ENCODE measurements at places on chromosomes 6 and 20.

DNA sequence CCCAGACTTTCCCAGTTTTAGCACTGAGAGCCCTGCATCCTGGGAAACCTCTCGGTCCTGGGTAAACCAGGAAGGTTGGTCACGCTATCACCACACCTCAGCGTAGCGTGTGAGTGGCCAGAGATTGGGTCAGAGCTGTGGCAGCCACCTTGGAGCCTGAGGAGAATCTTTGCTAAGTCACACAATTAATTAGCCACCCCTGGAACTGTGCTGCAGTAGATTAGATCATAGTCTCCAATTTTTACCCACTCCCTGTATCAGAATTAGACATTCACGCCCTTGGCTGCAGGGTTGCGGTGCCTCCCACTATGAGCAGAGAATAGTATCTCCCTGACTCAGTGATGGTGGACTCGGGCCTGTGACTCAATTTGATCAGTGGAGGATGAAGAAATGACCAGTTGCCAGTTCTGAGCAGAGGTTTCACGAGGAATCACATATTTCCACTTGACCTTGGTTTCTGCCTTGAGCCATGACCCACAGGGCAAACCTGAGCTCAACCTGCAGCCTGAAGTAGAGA lies 6.0 kb upstream of the PTGIS start:
- DNase-seq, result peak; percentile 17

- no peak for DNase-seq
These were observed 3.1 kb downstream of the ZCCHC3 start for GRCh38 chr20:300345-300990.

DNA sequence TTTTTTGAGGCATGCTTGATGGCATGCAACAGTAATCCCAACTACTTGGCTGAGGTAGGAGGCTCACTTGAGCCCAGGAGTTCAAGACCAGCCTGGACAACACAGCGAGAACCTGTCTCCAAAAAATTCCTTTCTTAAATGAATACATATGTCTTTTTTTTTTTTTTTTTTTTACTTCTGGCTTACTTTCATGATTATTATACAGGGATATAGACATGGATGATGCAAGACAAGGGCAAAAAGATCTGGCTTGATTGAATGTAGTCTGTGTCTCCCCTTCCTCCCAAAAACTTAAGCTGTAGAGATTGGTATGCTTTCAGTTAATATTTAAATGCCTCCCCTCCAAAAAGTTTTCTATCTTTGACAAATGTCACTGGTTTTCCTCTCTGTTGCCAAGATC lies 7.6 kb downstream of the SNX3 start:
- peak; percentile 64 for DNase-seq

- no peak for DNase-seq
These were observed 497.1 kb upstream of the GJE1 start for GRCh38 chr6:141635621-141636020.

DNA sequence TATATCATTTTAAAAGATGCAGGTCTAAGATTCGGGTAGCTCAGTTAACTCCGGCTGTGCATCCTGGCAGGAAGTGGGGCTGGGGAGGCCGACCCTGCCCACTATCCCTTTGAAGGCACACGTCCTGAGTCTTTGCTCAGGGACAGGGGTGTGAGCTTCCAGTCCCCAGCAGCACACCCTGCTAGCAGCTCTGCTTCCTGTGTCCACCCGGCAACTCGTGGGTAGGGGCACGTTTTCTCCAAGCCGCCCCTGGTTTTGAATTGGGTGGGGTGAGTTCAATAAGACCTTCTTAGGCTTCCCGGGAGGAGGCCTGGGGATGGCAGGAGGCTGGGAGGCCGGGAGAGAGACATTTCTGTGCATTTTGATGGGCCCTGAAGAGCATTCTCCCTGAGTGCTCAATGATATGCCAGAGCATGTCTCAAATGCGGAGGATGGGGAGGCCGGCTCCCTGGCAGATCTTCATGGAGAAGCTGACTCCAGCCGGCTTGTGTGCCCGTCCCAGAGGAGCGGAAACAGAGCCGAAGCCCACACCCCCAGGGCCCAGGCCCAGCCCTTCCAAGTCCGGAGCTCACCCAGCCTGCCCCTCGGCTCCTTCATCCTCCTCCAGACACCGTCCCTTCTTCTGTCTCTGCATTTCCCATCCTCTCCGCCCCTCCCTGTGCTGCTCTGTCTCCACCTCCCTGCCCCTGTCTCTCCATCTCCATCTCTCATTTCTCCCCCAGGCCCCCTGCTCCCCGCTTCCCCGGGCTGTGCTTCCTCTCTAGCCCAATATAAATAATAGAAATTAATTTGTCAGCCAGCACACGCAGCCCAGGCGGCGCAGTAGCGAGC lies 36.3 kb upstream of the ZFAND3 start:
- DNase-seq, result peak; percentile 59

DNA sequence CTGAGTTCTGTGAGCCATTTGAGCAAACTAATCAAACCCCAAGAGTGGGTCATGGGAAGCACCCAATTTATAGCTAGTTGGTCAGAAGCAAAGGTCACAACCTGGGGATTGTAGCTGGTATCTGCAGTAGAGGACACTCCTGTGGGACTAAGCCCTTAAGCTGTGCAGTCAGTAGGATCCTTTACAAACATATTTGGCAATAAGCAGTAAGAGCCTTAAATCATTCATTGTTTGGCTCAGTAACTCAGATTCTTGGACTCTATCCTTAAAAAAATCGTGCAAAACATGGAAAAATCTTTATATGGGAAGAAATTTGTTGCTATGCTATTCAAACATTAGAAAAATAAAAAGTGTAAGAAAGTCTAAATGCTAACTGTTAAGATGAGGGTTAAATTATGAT lies 29.9 kb downstream of the FRK start:
- peak; percentile 7 for DNase-seq

DNA sequence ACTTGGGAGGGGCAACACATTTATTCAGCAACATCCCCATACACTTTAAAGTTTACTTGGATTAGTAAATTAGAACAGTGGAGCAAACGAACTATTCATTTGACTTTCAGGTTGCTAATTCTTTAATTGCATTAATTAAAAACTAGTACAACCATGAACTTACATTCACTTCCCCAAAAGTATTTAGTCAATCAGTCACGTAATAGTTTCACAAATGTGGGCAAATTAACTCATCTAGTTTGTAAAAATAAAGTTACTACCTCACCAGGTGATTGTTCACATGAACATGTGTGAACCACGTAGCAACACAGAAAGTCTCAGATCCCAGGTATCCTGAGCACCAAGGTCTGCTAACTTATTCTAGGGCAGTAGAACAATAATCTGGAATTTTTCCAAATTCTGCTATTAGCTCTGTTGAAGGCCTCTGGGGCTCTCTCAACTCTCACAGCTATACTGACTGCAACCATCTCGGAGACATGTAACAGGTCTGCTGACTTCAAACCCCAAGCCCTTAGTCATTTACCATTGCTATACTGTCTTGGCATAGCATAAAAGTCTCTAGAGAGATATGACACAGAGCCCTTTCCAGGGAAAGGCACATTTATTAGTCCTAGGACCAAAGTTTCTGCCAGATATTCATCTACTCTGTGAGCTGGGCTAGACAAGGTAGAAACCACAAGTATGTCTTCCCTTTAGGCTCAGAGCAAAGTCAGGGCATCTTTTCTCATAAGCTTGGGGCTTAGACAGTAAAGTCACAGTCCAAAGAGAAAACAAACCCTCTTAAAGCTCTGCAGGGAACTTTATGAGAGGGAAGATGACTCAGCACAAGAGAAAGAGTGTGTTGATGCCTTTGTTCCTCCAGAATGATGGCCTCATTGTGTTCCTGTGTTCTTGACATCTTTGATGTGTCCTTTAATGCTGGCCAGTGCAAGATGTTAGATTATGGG lies 50.9 kb upstream of the CCDC28A start:
- peak; percentile 90 for DNase-seq

DNA sequence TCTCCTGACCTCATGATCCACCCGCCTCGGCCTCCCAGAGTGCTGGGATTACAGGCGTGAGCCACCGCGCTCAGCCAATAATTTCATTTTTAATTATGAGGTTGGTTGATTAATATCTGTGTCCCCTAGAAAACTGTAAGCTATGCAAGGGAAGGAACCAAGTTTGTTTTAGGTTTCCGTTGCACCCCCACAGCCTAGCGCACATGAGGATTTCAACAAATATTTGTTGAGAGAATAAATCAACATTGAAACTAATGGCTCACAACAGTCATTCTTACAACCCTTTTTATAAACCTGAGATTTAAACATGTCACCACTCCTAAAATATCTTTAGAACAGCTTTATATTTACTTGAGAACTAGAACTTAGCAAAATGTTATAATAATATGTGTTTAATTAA lies 114.0 kb upstream of the CARMIL1 start:
- DNase-seq, result no peak

GRCh38 chr6:4774296-4774695 lies 1.9 kb upstream of the CDYL start:
- no peak for DNase-seq

DNA sequence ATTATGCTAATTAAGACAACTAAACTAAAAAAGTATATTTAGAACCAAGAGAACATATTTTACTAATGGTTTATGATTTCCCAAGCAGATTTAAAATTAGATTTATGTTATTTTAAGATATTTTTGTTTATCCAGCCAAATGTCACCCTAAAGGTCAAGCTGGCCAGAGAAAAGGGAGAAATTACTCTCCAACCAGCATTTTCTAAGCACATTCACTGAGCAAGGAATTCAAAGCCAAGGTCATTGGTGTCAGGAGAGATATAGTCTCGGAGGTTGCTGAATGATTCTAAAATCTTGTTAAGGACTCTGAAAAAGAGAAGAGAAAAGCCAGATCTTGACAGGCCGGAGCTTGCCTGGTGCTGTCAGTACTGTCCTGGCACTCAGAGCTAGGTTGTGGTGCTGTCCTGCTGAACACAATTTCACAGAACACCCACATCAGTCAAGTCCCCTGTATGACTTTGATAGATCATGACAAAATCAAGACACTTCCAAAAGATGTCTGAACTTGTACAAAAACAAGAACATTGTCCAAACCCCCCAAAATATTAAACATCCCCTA lies 222.3 kb upstream of the SMLR1 start:
- no peak for DNase-seq

GRCh38 chr6:146472918-146473317 lies 70.7 kb upstream of the RAB32 start:
- DNase-seq, result no peak

DNA sequence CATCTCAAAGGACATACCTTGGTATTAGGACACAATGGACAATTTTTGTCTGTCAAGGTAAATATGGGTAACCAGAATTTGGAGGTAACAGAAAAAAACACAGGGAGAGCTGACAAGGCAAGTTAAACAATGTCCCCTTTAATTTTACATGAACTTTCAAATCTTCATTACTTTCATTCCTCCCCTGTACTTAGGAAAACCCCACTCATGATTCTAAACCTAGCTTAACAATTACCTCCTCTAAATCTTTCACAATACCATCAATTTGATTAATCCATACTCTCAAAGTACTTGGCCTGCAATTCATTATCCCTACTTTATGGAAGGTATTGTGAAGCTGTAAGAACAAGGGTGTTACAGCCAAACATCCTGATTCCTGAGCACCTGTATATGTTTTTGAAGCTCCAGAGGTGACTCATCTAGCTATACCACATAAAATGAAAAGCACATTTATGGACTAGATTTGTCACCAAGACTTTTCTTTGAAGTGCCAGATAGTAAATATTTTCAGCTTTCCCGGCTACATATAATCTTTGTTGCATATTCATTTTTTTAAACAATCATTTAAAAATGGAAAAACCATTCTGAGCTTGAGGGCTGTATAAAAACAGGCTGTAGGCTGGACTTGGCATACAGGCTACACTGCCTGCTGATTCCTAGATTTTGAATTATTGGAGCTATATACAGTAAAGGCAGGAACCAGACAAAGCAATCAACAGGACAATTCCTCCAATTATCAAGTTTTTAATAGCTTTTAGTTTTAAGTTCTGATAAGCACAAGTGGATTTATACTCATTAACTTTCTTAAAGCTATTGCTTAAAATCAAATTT lies 22.9 kb downstream of the DEK start:
- peak; percentile 37 for DNase-seq

DNA sequence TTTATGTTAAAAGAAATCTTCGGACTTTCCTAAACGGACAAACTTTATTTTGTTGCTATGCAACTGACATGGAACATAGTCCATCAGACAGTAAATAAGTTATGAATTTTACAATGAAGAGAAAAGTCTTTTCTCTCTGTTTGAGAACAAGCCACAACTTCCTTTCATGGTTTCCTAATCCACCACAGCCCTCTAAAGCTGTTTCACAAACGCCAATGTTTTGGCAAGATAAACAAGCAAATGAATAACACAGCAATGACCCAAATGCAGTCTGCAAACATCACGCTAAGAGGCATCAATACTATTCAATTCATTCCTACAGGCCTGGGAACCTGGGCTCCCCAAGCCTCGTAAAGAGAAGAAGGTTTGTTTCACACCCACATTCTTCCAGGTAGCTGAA lies 60.4 kb downstream of the HAO1 start:
- DNase-seq, result no peak

GRCh38 chr6:41306187-41306854 lies 19.8 kb upstream of the TREM1 start:
- peak; percentile 33 for DNase-seq

DNA sequence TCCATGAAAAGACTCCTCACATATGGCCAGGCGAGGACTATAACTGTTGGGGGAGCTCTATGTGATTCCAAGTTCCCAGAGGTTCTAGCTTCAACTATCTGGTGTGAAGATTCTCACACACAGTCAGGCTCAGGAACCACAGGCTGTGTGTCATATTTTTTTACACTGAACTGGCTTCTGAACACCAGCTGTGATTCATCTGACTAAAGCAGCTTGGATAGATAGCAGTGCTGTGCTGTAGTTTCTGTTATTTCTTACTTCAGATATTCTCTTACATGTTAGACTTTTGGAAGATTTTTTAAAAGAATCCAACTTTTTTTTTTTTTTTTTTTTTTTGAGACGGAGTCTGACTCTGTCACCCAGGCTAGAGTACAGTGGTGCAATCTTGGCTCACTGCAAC lies 140.7 kb upstream of the MCHR2 start:
- peak; percentile 48 for DNase-seq

- DNase-seq, result no peak
These were observed 25.4 kb downstream of the GABRR2 start for GRCh38 chr6:89289710-89290109.

GRCh38 chr20:43909720-43910119 lies 4.9 kb upstream of the TOX2 start:
- no peak for DNase-seq

GRCh38 chr20:14707026-14707680 lies 369.7 kb upstream of the FLRT3 start:
- no peak for DNase-seq

- DNase-seq, result peak; percentile 3
These were observed 983 bp downstream of the RBBP9 start for GRCh38 chr20:18496042-18496441.

DNA sequence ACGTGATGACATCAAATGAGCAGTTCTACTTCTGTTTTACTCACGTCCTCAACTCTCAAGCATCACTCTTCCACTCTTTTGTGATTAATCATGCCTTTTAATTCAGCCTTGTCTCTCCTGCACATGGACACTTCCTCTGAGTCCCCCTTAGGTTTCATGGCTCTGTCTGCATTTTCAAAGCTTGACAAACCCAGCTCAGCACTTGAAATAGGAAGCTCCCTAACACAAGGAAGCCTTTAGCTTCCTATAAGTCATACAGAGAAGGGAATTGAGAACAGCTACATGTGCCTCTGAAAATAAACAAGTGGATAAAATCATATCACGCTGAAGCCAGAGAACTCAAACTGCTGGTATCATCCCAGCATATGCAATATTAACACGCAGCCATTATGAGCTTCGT lies 21.2 kb downstream of the KIF16B start:
- DNase-seq, result no peak

Measured in fibroblast of upper back skin (primary cell).